ENCODE measurements at places on chromosomes 6 and 20.
A peak's percentile ranks its signal among the peaks of the same experiment; 100 is the strongest.

DNA sequence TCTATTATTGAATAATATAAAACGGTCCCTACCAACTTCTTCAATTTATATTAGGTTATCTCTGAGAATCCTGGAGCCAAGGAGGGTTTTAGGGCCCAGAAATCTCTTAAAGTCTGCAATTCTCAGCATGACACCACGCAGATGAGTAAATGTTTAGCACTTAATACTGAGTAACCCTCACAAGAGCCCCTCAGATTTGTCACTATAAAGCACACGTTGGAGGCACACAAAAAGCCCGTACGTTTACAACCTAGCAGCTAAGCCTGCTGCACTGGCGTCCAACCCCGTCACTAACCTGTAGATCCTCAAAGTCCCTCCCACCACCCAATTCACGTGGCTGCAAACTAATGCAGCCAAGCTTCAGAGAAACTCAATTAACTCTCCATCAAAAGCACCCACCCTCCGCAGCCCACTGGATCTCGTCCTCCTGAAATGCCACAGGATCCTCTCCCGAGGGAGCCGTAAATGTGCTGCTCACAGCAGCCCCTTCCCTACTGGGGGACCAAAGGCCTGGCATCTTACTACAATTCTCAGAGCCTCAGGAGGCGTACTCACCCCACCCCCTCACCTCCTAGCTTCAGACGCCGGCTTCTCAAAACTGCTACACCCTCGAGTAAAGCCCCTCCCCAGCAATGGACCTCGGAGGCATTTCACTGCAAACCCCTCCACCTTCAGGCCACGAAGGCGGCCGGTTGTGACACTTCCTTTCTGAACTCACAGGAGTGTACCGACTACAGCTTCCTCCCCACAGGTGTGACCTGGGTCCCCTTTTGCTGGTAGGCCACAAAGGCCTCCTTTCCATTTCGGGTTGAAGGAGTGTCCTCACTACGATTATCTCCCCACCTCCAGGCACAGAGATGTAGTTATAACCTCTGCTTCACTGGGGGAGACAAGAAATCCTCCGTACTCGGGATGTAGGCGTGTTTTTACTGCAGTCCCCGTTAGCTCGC lies 909 bp downstream of the CPNE1 start:
- DNase-seq = peak; percentile 47

- DNase-seq = no peak
Observed at GRCh38 chr6:146027586-146028251, 1.1 kb upstream of the GRM1 start.

DNA sequence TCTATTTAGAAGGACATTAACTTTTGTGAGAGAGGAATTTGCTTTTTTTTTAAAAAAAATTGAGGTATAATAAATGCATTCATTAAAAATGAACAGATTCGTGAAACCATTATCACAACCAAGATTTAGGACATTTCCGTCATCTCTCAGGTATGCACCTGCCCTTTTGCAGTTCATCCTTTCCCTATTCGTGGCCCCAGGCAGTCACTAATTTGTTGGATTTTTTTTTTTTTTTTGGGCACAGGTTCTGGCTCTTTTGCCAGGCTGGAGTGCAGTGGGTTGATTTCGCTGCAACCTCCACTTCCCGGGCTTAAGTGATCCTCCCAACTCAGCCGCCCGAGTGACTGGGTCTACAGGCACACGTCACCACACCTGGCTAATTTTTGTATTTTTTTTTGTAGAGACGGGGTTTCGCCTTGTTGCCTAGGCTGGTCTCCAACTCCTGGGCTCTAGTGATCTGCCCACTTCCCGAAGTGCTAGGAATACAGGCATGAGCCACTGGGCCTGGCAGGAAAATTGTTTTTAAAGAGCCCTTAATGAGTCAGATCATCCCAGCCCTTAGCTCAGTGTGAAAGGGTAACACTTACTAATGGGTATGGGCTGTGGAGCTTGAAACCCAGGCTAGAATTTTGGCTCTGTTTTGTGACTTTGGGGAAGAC lies 9.2 kb downstream of the PHF3 start:
- DNase-seq = no peak

GRCh38 chr6:162854228-162854627 lies 126.5 kb downstream of the PACRG start:
- no peak for DNase-seq

GRCh38 chr20:45138561-45139300 lies 14.5 kb upstream of the WFDC12 start:
- peak; percentile 41 for DNase-seq

DNA sequence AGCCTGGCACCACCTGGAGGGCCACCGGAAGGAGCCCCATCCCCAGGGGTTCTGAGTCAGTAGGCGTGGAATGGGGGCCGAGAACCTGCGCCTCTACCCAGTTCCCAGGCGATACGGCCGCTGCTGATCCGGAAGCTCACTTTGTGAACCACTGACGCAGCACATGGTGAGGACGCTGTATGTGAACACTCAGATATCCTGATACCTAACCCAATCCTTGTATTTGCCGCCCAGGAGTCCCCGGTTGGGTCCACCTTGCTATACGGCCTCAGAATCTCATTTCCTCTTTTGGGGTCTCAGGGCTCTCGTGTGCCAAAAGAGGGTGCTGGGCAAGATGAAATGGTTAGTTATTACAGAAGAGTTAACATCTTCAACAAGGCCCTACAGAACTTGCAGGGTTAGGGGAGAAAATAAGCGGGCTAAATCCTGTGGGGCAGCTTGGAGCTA lies 604 bp upstream of the RAB5IF start:
- DNase-seq = peak; percentile 23

- no peak for DNase-seq
Observed at GRCh38 chr6:137880746-137881521, 13.9 kb downstream of the TNFAIP3 start.

DNA sequence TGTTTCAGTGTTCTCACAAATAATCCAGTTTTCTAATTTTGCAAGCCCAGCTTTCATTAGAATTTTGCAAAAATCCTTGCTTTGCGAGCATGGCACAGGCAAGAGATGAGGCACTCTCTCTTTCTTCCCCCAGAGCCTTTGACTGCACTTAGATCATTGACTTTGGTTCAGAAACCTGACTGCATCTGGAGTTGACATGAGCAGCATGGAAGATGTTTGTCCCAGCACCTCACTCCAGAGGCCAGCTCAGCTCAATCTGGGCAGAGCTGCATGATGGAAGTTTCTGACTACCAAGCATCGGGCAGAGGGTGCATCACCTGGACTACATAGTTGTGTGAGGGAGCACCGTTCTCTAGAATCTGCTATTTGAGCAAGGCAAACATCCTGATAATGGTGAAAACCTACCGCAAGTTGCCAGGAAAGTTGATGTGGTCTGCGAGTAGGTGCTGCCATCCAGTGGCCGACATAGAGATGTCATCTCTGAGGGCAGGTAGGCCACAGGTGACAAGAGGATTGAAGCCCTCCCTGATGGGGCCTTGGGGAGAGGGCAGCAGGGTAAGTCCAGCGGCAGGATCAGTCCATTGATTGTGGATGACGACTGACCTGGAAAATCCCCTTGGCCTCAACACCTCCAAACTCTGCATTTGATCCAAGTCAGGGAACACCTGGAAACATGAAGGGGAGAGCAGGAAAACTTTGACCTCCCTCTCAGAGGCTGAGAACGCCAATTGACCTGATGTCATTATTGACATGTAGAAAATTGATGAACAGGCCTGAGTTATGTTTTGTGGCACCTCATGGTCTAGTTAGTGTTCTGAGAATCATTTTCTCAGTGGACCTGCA lies 3.8 kb upstream of the LPA start:
- peak; percentile 7 for DNase-seq

GRCh38 chr20:18609741-18610140 lies 21.9 kb downstream of the DTD1 start:
- no peak for DNase-seq

DNA sequence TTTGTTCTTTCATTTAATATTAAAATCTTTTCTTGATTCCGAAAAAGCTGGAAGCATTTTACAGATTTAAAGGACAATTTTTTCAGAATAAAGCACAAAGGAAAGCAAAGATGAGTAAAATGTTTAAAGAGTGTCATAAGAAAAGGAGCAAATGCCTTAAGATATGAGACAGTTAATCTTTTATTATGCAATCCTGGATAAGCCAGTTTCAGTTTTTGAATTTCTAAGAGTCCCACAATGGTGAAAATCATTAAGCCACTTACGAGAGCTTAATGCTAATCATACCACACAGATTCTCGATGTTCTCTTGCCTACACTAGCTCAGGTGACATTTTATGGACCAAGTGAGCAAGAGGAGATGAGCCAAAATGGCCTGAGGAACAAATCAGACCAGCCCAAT lies 103.7 kb upstream of the RNF217 start:
- DNase-seq = no peak

GRCh38 chr20:57578476-57579165 lies 17.7 kb downstream of the PCK1 start:
- no peak for DNase-seq

- no peak for DNase-seq
Observed at GRCh38 chr20:35978041-35978513, 9.7 kb downstream of the CNBD2 start.

- no peak for DNase-seq
Observed at GRCh38 chr20:53828682-53829254, 235.1 kb upstream of the ZNF217 start.

Data from activated T-cell treated with anti-CD3 and anti-CD28 coated beads for 24 hours (primary cell).